Neural crest cell (in vitro differentiated cells): ENCODE measurements at places on chromosomes 3 and 15. TPM values are rescaled to one million over a fixed set of nuclear protein-coding genes. Genes with fewer than 3 reads are reported as not detected.

- H3K4me1 ChIP-seq = peaks cover 17% of the 10 kb centered on the region
- DNase-seq = no peak
- no peaks in the 10 kb centered on the region for H3K36me3 ChIP-seq
- no peaks in the 10 kb centered on the region for H3K27me3 ChIP-seq
- H3K27ac ChIP-seq = no peak overlapping the region
- H3K4me3 ChIP-seq = no peak overlapping the region
Measured at GRCh38 chr3:13064159-13064868, 8.9 kb downstream of the IQSEC1 start.

DNA sequence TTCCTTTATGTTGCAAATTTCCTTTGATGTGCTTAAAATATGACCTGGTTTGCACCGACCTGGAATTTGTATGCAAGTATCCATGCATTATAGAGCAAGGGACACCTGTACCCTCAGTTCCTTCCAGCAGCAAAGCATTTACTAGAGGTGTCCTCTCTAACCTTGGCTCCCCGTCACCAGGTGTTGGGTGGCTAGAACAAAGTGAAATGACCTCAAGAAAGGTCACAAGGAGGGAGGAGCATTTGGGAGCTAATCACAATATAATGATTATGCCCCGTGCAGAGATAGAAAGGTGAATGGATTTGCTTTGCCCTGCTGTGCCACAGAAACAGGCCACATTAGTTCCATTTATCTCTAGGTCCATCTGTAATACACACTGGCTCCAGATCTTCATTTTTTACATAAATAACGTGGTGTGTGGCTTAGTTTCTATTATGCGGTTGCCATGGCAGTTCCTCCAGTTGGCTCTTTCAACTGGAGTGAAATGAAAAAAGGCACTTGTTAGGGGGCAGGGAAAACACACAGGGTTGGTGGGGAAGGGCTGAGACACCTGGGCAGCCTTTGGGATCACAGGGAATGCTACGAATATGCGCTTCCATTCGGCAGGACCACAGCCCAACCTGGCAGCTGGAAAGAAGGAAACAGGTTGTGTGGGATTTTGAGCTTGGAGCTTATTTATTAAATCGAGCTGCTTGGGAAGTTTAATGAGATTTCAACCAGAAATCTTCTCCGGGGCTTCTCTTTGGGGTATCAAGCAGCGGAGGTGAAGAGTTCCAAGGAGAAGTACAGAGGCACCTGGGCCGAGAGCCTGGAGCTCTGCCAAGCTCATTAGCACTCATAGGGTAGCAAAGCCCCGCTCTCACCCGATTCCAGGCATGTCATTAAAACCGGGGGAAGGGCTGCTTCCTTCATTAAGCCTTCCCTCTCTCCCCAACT is 233.5 kb upstream of the ST8SIA2 start:
- no peak overlapping the region for H3K4me3 ChIP-seq
- DNase-seq = no peak
- no peaks in the 10 kb centered on the region for H3K36me3 ChIP-seq
- peaks cover 5% of the 10 kb centered on the region for H3K27me3 ChIP-seq
- H3K4me1 ChIP-seq = peaks cover 23% of the 10 kb centered on the region

GRCh38 chr15:65922621-65923020 is 53.3 kb downstream of the RAB11A start:
- H3K4me1 ChIP-seq = no peaks in the 10 kb centered on the region
- H3K4me3 ChIP-seq = no peak overlapping the region
- no peaks in the 10 kb centered on the region for H3K27me3 ChIP-seq
- DNase-seq = no peak
- H3K27ac ChIP-seq = no peak overlapping the region

DNA sequence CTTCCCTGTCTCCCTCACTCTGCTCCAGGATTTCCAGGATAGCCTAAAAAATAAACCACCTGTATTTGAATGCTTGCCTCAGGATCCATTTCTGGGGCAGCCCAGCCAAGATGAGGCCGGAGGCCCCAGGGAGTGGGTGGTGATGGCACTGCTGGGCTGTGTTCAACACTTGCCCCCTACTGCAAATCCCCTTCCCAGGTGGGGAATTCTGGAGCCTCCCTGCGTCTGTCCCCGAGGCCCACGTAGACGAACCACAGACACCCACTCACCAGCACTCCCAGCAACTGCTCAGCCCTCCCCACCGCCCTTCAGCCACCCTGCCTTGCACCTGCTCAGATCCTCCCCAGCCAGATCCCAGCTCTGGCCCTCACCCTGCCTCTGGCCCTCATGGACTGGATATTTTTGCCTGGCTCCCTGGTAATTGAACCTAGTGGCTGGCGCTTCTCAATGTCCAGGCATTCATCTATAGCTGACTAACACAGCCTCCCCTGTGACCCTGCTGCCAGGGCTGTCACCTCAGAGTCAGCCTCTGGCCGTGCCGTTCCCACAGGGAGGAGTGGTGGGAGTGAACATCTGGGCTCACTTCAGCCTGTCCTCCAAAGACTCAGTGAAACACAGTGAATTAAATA is 17.1 kb upstream of the EPB42 start:
- H3K36me3 ChIP-seq = no peaks in the 10 kb centered on the region
- peaks cover 3% of the 10 kb centered on the region for H3K27me3 ChIP-seq
- DNase-seq = no peak

DNA sequence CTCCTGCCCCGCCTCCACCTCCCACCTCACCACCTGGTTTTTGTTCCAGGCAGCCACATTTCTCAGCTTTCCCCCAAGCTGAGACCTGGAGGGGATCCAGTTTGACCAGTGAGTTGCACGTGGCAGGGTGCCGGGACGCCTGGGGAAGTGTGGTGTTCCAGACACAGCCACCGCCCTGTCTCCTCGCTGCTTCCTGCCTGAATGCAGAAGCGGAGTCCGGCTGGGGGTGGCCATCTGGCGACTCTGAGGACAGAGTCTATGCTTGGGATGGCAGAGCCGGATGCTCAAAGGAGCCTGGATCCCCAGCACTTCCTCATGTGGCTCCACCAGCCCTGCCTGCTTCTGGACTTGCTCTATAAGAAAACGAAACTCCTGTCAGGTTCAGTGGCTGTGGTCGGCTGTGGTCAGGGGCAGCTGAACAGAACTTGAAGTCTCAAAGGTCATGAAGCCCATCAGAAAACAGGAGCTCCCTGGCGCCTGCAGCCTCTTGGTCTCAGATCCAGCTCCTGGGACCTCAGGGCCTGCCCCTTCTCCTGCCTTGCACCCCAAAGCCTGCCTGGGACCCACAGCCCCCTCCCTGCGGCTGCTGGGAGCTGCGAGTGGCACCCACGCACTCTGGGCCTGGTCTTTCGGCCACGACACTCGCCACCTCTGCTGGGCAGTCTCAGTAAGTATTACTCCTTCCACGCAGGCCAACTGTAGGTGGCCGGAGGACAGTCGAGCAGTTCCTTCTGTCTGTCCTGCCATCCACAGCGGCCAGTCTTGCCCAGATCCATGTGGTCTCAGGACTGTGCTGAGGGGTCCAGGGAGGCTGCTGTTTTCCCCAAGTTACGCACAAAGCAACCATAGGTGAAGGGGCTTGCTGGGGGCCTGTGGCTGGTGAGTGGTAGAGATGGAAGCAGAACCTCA is 112.8 kb upstream of the MEF2A start:
- DNase-seq = no peak
- H3K27ac ChIP-seq = peak overlapping the region; percentile 75
- peaks cover 4% of the 10 kb centered on the region for H3K4me1 ChIP-seq
- H3K4me3 ChIP-seq = no peak overlapping the region
- no peaks in the 10 kb centered on the region for H3K36me3 ChIP-seq
- H3K27me3 ChIP-seq = no peaks in the 10 kb centered on the region

- peak overlapping the region; percentile 4 for H3K27ac ChIP-seq
- peak overlapping the region; percentile 91 for H3K4me3 ChIP-seq
- peak; percentile 29 for DNase-seq
- H3K36me3 ChIP-seq = no peaks in the 10 kb centered on the region
- H3K4me1 ChIP-seq = peaks cover 25% of the 10 kb centered on the region
Measured at GRCh38 chr3:159765030-159765859, 223.4 kb upstream of the IL12A start.

- no peak overlapping the region for H3K4me3 ChIP-seq
- H3K4me1 ChIP-seq = peaks cover 27% of the 10 kb centered on the region
- no peak overlapping the region for H3K27ac ChIP-seq
- DNase-seq = no peak
Measured at GRCh38 chr3:157494581-157495281, 8.5 kb downstream of the VEPH1 start.

GRCh38 chr3:173398111-173398479 is 551 bp downstream of the NLGN1 start:
- peak overlapping the region; percentile 96 for H3K4me3 ChIP-seq
- peaks cover 59% of the 10 kb centered on the region for H3K4me1 ChIP-seq
- DNase-seq = no peak

- H3K4me3 ChIP-seq = no peak overlapping the region
- no peaks in the 10 kb centered on the region for H3K27me3 ChIP-seq
Measured at GRCh38 chr3:28743831-28744230, 395.2 kb upstream of the AZI2 start.

- no peak overlapping the region for H3K27ac ChIP-seq
- H3K36me3 ChIP-seq = peaks cover 4% of the 10 kb centered on the region
- peak; percentile 95 for DNase-seq
- no peaks in the 10 kb centered on the region for H3K27me3 ChIP-seq
Measured at GRCh38 chr3:48435774-48436476, 4.0 kb downstream of the CCDC51 start.

GRCh38 chr3:117059067-117059955 is 349.7 kb downstream of the TUSC7 start:
- H3K36me3 ChIP-seq = no peaks in the 10 kb centered on the region
- H3K27ac ChIP-seq = no peak overlapping the region
- no peaks in the 10 kb centered on the region for H3K4me1 ChIP-seq
- H3K4me3 ChIP-seq = no peak overlapping the region
- peaks cover 17% of the 10 kb centered on the region for H3K27me3 ChIP-seq
- DNase-seq = no peak

- H3K36me3 ChIP-seq = no peaks in the 10 kb centered on the region
- H3K27ac ChIP-seq = no peak overlapping the region
- peaks cover 44% of the 10 kb centered on the region for H3K4me1 ChIP-seq
- no peak for DNase-seq
- H3K27me3 ChIP-seq = peaks cover 90% of the 10 kb centered on the region
Measured at GRCh38 chr3:72587282-72587681, 261.0 kb downstream of the SHQ1 start.

- H3K4me3 ChIP-seq = no peak overlapping the region
- H3K36me3 ChIP-seq = no peaks in the 10 kb centered on the region
- H3K4me1 ChIP-seq = peaks cover 10% of the 10 kb centered on the region
- DNase-seq = no peak
Measured at GRCh38 chr15:67031331-67031730, 34.1 kb upstream of the SMAD3 start.

DNA sequence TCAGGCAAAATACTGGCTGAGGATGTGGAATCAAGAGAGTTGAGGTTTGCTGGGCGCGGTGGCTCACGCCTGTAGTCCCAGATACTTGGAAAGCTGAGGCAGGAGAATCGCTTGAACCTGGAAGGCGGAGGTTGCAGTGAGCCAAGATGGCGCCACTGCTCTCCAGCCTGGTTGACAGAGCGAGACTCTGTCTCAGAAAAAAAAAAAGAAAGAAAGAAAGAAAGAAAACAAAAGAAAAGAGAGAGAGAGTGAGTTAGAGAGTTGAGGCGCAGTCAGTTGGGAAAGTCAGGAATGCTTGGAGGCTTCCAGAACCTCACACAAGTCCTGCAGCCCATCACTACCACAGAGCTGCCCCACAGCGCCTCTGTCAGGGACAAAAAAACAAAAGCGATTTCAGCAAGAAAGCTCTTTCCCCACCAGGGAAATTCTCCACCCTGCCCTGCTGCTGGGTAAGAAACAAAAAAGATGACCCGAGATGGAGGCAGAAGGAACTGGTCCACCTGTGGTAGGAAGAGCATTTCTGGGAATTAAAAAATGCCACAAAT is 13.8 kb downstream of the HDC start:
- no peaks in the 10 kb centered on the region for H3K27me3 ChIP-seq
- no peak for DNase-seq
- H3K4me3 ChIP-seq = no peak overlapping the region
- no peaks in the 10 kb centered on the region for H3K36me3 ChIP-seq
- no peak overlapping the region for H3K27ac ChIP-seq
- no peaks in the 10 kb centered on the region for H3K4me1 ChIP-seq

- H3K27me3 ChIP-seq = no peaks in the 10 kb centered on the region
- no peak overlapping the region for H3K4me3 ChIP-seq
- H3K27ac ChIP-seq = no peak overlapping the region
- H3K36me3 ChIP-seq = peaks cover 47% of the 10 kb centered on the region
Measured at GRCh38 chr15:96270581-96271172, 59.8 kb upstream of the NR2F2 start.

GRCh38 chr15:90249203-90249863 is at the start of gene TTLL13:
TTLL13 (plus strand) TSS chr15:90249556; CDS start chr15:90250631, 1,075 bp downstream.
- H3K27ac ChIP-seq = no peak within 1 kb of the TSS
- H3K4me3 ChIP-seq = peak within 1 kb of the TSS; percentile 81
- H3K4me1 ChIP-seq = peaks cover 14% of the 10 kb centered on the region

- no peaks in the 10 kb centered on the region for H3K4me1 ChIP-seq
- H3K4me3 ChIP-seq = no peak overlapping the region
- peak overlapping the region; percentile 94 for H3K27ac ChIP-seq
- DNase-seq = no peak
- H3K36me3 ChIP-seq = no peaks in the 10 kb centered on the region
Measured at GRCh38 chr3:194787072-194787471, 101.4 kb downstream of the FAM43A start.

DNA sequence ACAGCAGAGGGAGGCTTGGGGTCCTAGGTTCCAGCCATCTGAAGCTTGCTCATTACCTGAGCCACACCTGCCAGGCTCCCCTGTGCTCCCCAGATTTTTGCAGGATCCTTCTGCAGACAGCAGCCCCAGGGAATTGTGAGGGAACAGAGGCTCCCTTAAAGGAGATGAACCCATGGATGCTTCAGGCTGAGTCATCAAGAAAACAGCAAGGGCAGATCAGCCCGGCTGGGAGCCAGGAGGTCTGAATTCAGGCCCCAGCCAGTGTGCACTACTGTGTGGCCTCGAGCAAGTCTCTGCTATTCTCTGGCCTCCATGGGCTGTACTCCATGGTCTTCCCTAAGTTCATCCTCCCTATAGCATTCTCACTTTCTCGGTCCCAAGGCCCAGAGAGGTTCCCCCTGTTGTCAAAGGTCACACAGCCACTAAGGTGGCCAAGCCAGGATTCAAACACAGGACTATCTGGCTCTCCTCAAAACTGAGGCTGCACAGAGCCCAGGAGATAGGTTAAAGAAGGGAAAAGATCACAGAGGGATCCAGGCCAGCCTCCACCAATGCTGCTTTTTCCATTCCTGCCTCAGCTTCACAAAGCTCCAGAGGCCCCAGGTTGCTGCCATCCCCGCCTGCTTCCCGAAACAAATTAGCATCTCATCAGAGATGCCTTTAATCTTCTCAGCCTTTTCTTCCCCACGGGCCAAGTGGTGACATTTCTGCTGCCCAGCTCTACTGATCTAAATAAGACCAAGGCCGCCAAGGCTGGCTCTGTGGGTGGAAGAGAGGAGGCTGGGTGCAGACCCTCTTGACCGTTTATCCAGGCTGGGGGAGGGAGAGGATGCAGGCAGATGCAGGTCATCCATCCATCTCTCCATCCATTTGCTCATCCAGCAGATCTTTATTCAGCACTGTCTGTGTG is 21.2 kb upstream of the GRIP2 start:
- H3K36me3 ChIP-seq = no peaks in the 10 kb centered on the region
- H3K4me1 ChIP-seq = peaks cover 45% of the 10 kb centered on the region
- H3K27me3 ChIP-seq = no peaks in the 10 kb centered on the region
- no peak for DNase-seq
- H3K27ac ChIP-seq = no peak overlapping the region

Gene CEMIP
- 0.30 and 0.33 TPM in 2 replicates for total RNA-seq

Gene KBTBD8
- total RNA-seq = 9.9 and 10.8 TPM in 2 replicates

Gene CYP19A1
- total RNA-seq = not detected in 2 replicates

Gene KIAA1143
- 36.6 and 44.8 TPM in 2 replicates for total RNA-seq

Gene MKRN3
- total RNA-seq = 3.0 and 3.8 TPM in 2 replicates

Gene TMEM158
- 10.6 and 10.7 TPM in 2 replicates for total RNA-seq

Gene PLCH1
- total RNA-seq = 21.4 and 22.4 TPM in 2 replicates

Gene OCA2
- 0.11 and 0.19 TPM in 2 replicates for total RNA-seq

Gene CPLX3
- total RNA-seq = not detected in 2 replicates

Gene ARGFX
- total RNA-seq = not detected in 2 replicates

Gene ST6GAL1
- 32.6 and 35.1 TPM in 2 replicates for total RNA-seq

Gene OGG1
- 38.6 and 39.8 TPM in 2 replicates for total RNA-seq
